ENCODE measurements at places on chromosomes 4 and X.

DNA sequence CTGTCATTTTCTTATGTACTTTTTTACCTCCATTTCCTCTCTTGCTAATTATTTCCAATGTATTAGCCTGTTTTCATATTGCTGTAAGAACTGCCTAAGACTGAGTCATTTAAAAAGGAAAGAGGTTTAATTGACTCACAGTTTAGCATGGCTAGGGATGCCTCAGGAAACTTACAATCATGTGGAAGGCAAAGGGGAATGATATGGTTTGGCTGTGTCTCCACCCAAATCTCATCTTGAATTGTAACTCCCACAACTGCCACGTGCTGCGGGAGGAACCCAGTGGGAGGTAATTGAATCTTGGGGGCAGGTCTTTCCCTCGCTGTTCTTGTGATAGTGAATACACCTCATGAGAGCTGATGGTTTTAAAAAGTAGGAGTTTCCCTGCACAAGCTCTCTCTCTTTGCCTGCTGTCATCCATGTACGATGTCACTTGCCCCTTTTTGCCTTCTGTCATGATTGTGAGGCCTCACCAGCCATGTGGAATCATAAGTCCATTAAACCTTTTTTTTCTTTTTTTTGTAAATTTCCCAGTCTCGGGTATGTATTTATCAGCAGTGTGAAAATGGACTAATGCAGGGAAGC is 870.0 kb upstream of the INTU start:
- no peak for DNase-seq

GRCh38 chrX:20116087-20116576 is 575 bp downstream of the MAP7D2 start:
- no peak for DNase-seq

- DNase-seq, result no peak
These were observed 445.4 kb downstream of the BCOR start for GRCh38 chrX:39652336-39652735.

DNA sequence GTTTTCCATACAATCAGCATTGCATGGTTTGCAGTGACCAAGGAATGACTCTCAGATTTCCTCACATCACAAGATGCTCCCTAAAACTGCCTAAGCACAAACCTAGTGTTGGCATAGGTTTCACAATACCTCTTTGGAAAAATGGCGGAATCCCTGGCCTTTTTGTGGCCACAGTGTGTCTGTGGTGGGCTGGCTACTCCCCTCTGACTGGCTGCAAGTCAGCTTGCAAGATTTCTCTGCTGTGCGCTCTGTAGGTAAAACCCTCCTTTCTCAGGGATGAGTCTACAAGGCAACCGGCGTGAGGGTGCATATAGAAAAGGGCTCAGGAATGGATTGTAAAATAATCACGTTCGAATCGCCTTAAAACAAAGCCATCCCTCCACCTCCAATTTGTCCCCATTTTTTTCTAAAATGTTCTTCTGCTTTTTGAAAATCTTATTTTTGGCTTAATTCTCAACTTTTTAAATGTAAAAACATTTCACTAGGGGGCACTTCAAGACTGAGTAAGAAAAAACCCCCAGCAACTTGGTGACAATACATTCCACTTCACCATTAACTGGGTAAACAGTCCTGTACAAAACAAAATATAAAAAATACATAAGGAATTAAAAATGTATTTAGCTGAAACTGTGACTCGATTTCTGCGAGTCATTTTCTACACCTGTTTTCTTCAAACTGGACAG is 235.6 kb downstream of the STIM2 start:
- no peak for DNase-seq

GRCh38 chr4:6953751-6954380 is 44.2 kb downstream of the TBC1D14 start:
- DNase-seq, result no peak
